NCI-H1092 treated with DMSO at 0.1 percent for 48 hours (cell line): ENCODE measurements at places on chromosomes 1 and 21.
A peak's percentile ranks its signal among the peaks of the same experiment; 100 is the strongest.

- no peak for DNase-seq
Observed at GRCh38 chr1:241548008-241548407, 15.8 kb downstream of the KMO start.

DNA sequence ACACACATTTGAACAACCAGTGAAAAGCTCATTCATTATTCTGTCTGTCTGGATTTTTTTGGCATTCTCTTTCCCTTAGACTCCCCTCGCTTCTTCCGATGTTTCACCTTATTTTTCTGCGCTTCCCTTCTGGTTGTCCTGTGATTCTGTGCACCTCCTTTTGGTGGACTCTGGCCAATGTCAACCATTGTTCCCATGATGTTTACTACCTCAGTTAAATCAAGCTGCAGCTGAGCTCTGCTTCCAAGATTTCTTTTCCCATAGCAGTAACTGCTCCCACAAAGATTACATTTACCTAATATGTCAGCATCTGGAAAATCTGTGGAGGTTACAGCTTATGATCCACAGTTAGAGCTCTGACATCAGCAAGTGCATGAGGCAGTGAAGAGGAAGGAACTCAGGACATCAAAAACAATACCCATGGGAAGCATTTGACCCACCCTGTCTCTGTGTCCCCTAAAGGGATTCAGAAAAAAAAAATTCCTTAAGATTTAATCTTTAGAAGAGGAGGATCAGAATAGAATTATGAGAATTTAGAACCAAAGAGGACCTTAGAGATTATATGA lies 69.9 kb upstream of the ADAMTS5 start:
- no peak for DNase-seq

DNA sequence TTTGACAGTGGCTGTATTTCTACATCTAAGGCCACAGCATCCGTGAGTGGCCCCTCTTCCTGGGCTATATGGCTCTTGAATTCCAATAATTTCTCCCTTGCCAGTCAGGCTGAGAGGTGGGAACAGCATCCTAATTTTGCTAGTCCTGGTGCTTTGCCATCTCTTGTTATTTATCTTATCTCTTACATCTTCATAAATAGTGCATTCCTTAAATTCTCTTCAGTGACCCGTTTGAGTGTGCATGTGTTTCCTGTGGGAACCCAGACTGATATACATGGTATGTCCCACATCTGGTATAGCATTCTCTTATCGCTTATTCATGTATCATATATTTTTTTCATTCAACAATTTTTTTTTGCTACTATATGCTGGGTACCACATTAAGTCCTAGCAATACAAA lies 9.9 kb downstream of the S100A11 start:
- no peak for DNase-seq

DNA sequence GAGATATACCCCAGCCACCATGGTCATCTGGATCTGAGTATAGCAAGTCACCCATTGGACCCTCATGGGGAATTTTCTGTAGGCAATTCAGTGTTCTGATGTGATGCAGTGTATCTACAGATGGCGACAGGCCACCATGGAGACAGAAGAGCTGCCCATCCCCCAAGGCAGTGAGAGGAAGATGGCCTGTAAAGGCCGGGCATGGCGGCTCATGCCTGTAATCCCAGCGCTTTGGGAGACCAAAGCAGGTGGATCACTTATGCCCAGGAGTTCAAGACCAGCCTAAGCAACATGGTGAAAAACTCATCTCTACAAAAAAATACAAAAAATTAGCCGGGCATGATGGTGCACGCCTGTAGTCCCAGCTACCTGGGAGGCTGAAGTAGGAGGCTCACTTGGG lies 41.1 kb upstream of the CTPS1 start:
- no peak for DNase-seq

- no peak for DNase-seq
Observed at GRCh38 chr1:201127755-201128455, 921 bp upstream of the ASCL5 start.

DNA sequence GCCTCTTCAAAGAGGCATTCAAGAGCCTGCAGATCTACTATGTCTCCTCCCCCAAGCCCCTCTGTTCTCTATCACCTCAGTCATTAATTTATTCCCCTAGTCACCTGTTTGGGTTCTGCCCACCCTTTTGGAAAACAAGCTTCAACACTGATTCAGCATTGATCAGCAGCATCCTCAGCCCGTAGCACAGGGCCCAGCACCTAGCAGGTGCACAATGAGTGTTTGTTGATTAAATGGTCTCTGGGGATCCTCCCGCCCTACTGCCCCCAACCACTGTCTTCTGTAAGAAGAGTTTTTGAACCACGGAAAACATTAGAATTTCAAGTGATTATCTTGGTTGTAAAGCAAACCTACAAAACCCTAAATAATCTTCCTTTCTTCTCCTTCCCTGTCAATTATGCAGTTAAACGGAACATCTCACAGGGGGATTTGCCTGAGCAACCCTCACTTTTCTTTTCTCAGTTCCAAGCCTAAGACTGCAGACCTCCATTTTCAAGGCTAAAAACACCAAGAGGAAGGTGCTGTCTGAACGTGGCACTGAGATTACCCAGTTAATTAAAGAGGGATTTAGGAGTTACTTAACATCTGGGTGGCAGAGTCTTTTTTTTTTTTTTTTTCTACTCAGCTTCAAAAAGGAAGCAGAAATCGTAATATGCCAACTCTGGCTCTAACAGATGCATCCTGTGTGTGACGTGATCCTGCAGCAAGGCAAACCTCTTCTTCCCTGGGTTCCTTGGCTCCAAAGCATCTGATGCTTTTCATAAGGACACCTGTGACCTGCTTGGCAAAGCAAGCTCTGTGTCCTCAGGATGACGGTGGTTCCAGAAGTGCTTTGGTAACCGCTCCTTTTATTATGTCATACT lies 163.0 kb downstream of the KAZN start:
- peak; percentile 8 for DNase-seq

DNA sequence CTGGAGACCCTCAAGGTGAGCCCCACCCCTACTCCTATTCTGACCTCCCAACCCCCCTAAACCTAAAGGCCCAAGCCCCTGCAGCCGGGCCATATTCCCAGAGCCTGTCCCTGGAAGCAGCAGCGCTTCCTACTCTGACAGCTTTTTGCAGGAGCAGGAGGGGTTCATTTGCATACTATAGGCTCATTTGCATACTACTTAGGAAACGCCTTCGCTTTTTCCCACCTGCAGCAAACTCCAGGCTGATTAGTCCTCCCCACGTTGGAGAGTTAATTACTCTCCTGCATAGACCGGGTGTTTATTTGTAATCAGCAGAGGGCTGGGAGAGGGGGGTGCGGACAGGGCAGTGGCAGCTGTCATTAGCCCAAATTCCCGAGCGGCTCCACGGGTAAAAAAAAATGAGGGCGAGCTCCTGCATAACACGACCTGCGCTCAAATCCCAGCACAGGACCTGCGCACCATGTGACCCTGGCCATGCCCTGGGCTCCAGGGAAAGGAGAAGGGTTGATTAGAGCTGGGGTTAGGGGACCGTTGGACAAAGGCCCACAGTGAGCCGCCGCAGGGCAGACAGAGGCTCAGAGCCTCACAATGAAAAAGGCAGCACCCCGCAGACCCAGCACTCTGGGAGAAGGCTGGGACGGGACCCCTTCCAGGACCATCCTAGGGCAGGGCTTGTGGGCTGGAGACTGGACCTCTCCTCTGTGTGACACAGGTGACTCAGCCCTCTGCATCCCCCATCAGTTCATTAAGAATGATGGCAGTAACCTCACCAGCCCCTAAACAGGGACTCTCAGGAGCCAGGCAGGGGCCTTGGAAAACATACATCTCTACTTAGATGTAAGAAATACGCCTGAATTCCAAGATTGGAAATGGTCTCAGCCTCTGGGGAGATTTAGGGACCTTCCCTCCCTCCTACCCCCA lies 9.9 kb upstream of the C1QA start:
- no peak for DNase-seq

- DNase-seq, result no peak
Observed at GRCh38 chr1:30507401-30508174, 215.8 kb downstream of the MATN1 start.

- no peak for DNase-seq
Observed at GRCh38 chr1:167805041-167805556, 83.3 kb downstream of the MPZL1 start.

GRCh38 chr1:210792250-210793102 lies 341.5 kb downstream of the KCNH1 start:
- DNase-seq, result no peak

GRCh38 chr1:180456191-180456590 lies 46.2 kb downstream of the ACBD6 start:
- DNase-seq, result no peak

DNA sequence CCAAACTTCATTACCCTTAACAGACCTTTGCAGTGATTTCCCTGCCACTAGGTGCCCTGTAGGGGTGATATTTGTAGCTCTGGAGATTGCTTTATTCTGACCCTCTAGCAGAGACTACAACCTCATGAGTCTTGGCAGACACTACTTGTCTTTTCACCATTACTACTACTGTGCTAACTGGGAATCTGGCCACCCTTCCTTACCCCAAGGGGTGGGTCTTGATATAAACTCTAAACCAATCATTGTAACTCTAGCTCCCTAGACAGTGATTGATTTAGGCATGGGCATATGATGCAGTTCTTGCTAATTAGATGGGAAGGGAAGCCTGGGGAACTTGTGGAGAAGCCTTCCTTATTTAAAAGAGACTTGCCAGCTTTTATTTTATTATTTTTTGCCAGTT lies 3.9 kb downstream of the KPNA6 start:
- DNase-seq, result no peak

- DNase-seq, result peak; percentile 26
Observed at GRCh38 chr1:214551436-214552173, at the start of gene PTPN14. PTPN14 (minus strand) TSS chr1:214551602; CDS start chr1:214464803, 86,799 bp downstream.

- DNase-seq, result no peak
Observed at GRCh38 chr1:31750858-31751510, 13.2 kb downstream of the ADGRB2 start.

GRCh38 chr1:54353959-54354358 lies 52.2 kb downstream of the SSBP3 start:
- no peak for DNase-seq

GRCh38 chr1:244207042-244207934 lies 156.2 kb downstream of the ZBTB18 start:
- DNase-seq, result no peak

DNA sequence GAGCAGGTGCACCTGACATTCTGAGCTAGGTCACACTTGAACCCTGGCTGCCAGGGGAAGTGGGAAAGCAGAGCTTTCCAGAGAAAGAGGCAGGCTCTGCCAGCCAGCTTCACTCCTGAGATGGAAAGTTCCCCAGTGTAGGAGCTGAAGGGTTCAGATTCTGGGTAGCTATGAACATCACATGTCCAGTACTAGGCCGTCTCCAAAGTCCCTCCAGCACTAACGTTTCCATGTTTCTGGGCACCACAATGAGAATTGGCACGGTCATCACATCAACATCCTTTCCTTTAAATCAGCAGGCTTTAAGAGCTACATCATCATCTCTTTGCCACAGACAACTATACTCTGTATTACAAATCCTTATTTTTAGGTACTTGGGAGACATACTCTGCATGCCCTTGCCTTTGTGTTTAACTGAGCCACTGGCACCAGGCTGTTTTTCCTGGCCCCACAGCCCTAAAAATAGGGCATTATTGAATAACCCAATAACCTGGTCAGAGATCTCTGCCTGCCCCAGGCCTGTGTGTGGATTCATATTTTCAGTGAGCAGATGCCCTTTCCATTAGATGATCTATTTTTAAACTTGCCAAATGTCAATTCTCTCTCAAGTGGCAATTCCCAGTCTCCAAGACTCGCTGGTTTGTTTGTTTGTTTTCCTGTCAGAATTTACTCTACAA lies 35.4 kb upstream of the USP24 start:
- DNase-seq, result no peak

- DNase-seq, result no peak
Observed at GRCh38 chr1:41455479-41456332, 28.8 kb downstream of the EDN2 start.

- DNase-seq, result no peak
Observed at GRCh38 chr1:203626910-203627246, 246 bp downstream of the ATP2B4 start.

DNA sequence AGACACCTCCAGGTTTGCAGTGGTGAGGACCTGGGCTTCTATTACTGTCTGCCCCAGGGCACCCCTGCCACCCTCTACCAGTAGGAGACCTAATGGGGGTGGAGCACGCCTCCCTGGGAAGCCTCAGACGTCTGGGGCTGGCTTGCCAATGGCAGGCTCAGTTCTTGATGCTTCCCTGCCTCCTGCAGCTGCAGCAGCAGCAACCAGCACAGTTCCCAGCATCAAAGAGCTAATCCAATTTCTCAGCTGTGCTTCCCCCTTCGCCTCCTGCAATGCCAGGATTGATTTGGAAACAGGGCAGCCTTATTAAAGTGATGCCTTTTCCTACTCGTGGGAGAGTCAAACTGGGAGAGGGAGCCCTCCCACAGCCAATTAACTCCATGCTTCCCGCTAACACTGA lies 8.2 kb downstream of the SYT2 start:
- DNase-seq, result no peak

GRCh38 chr21:16388911-16389560 lies 659.3 kb downstream of the USP25 start:
- DNase-seq, result no peak

DNA sequence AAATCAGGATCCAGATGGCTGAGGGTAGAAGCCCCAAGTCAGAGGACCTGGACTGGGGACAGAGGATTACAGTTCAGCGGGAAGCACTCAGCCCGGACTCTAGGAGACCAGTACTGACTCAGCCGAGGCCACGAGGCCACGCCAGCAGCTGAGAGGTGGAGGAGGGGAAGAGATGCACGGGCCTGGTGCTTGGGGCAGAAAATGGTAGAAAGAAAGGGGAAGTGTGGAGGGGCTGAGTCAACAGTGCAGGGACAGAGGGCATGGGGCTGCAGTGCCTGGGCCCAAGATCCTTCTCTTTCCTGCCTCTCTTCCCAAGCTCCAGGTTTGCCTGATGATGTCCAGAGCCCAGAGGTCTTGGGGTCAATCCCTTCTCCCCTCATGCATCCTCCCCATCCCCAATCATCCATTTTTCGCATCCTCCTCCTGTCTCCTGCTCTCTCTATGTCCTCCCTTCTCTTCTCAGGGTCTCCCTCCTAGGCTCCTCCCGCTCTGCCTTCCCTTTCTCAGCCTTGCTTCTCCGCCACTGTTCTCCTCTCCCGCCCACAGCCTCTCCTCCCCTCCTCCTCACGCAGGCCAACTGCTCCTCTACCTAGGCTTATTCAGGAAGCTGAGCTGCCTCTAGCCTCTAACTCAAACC lies 7.7 kb downstream of the ARHGEF2 start:
- DNase-seq, result no peak

GRCh38 chr21:39155578-39155977 lies 27.7 kb downstream of the PSMG1 start:
- DNase-seq, result no peak

DNA sequence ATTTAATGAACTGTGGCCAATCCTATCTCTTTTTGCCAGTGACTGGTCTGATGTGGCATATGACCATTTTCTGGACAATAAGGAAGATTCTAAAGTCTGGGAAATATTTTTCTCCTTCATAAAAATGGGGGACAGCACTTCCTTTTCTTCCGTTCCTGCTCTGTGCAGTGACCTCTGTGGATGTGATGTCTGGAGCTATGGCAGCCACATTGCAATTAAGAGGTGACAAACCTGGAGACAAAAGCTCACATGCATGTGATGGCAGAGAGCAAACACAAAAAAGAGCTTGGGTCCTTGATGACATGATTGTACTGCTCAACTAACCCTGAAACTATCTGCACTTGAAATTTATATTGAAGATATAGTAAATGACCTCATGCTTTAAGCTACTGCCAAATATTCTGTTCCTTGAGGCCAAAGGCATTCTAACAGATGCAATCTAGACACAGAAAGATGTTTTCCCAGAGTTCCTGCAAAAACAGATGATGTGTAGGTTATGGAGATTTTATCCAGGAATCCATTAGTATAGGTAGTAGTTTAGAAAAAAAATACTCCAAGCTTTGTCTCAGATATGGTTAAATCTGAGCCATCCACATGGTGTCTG lies 2.2 kb upstream of the MAGI3 start:
- DNase-seq, result no peak

GRCh38 chr1:172969611-172970010 lies 81.1 kb downstream of the TNFSF18 start:
- no peak for DNase-seq
